CD4-positive, alpha-beta T cell (primary cell): ENCODE measurements at places on chromosomes 2 and 18. TPM values are rescaled to one million over a fixed set of nuclear protein-coding genes. Genes with fewer than 3 reads are reported as not detected.

DNA sequence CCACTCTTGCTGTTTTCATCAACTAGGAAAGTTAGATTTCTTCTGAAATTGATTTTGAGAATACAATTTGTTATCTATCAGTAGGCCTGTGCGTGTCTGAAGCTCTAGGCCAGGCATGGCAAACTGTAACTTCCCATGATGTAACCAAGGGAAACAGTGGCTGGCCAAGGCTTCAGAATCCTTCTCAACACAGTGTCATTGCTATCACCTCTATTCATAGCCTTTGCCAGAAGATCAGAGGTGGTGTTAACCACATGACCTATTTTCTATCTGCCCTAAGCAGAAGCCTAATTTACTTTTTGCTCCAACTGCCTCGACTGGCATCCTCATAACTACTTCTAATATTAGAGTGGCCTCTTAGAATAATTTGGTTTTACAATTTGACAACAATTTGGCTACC is 2.5 kb downstream of the ITGB6 start:
- DNase-seq, result no peak

DNA sequence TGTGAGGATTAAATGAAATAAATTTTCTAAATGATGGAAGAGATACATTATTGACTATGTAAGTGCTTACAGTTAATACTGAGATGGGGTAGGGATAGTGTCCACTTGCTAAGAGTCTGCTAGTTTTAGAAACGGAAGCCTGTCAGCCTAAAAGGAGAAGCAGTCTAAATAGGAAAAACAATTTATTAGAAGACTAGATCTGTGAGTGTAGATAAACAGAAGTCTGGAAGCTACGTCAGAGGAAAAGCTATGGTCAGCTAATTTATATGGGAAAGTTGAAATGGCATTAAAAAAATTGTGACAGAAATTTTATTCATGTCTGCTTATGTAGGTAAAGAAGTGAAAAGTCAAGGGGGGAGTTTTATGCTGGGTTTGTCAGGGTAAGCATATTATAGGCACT is 1338.4 kb upstream of the CHAC2 start:
- DNase-seq, result no peak

GRCh38 chr2:188367164-188367563 is 75.5 kb downstream of the GULP1 start:
- DNase-seq, result no peak

DNA sequence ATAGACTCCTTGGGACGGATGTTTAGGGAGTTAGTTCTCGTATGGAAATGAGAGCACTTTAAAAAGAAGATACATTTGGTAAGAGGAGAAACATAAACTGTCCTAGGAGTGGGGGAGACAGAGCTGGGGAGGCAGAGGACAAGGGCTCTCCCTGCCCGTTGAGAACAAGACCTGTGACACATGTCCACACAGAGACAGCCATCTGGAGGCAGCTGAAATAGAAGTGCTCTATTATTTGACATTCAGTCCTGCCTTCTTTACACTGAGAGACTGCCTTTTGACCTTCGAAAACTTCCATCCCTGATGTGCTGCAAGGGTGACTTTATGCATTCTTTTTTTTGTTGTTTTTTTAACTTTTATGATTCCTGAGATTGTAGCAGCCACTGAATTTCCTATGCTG is 150.1 kb downstream of the UXS1 start:
- no peak for DNase-seq

GRCh38 chr2:240287011-240287410 is 146.6 kb upstream of the OTOS start:
- no peak for DNase-seq

DNA sequence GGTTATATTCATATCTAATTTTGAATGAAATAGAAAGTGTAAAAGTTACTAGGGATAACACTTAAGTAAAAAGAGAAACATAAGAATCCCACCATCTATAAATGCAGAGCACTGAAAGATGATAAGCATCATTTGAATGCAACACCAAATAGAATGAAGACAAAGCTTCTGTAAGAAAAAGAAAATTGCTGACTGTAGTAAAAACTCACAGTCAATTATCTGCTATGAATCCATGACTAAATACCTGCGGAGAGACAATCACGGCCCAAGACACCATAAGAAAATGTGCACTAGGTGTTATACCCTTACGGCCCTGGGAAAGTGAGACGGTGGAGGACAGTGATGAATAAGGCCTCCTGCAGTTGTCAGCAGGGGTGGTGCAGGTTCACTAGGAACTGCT is 45.4 kb upstream of the OSR1 start:
- no peak for DNase-seq

DNA sequence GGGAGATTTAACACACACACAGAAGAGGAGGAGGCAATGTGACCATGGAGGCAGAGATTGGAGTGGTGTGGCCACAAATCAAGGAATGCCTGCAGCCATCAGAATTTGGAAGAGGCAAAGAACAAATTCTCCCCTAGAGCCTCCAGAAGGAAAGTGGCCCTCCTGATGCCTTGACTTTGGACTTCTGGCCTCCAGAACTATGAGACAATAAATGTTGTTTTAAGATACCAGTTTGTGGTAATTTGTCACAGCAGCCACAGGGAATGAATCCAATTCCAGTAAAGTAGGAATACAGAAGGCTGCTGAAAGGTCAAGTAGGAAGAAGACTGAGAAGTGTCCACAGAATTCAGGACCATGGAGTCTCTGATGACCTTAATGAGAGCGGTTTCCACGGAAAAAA is 18.1 kb downstream of the PAIP2B start:
- DNase-seq, result no peak

Gene SERPINB10
- not detected for total RNA-seq
